ENCODE measurements at places on chromosomes 5 and 9. TPM values are rescaled to one million over a fixed set of nuclear protein-coding genes. Genes with fewer than 3 reads are reported as not detected.
A peak's percentile ranks its signal among the peaks of the same experiment; 100 is the strongest.

GRCh38 chr9:124137009-124137943 is 120.5 kb upstream of the NEK6 start:
- no peak for DNase-seq
- no peak overlapping the region for H3K27ac ChIP-seq
- H3K4me1 ChIP-seq, result no peaks in the 10 kb centered on the region
- H3K27me3 ChIP-seq, result no peaks in the 10 kb centered on the region

PHPT1 gene
- total RNA-seq, result 41.0 TPM

- no peak overlapping the region for H3K27ac ChIP-seq
- no peaks in the 10 kb centered on the region for H3K27me3 ChIP-seq
- H3K4me3 ChIP-seq, result no peak overlapping the region
- H3K4me1 ChIP-seq, result no peaks in the 10 kb centered on the region
- DNase-seq, result no peak
- no peaks in the 10 kb centered on the region for H3K36me3 ChIP-seq
These were observed 70.7 kb downstream of the COX7C start for GRCh38 chr5:86688406-86688805.

GRCh38 chr9:113957821-113958341 is 81.8 kb downstream of the ZNF618 start:
- H3K4me1 ChIP-seq, result peaks cover 18% of the 10 kb centered on the region
- H3K36me3 ChIP-seq, result no peaks in the 10 kb centered on the region
- H3K27me3 ChIP-seq, result no peaks in the 10 kb centered on the region
- H3K27ac ChIP-seq, result peak overlapping the region; percentile 39
- H3K4me3 ChIP-seq, result no peak overlapping the region
- no peak for DNase-seq

CDC25C gene
- 3.1 TPM for total RNA-seq

PCDHGA12 gene
- total RNA-seq, result 8.0 TPM

DNA sequence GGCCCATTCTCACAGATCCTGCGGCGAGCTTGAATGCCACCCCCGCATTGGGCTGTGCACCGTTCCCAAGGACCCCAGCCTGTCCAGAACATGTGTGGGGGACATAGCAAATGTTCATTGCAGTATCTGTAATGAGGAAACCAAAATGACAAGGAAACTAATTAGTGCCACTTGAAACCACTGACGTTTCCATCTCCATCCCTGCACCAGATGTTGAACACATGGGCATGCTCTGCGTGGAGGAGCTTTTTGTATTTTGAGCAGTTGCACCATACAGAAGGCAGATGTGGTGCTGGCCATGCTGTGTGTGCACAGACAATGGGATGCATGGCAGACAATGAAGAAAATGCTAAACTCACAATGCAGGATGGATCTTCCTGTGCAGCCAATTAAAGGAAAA is 437.7 kb downstream of the SEMA5A start:
- no peak overlapping the region for H3K27ac ChIP-seq
- peaks cover 12% of the 10 kb centered on the region for H3K4me1 ChIP-seq
- H3K27me3 ChIP-seq, result no peaks in the 10 kb centered on the region
- no peaks in the 10 kb centered on the region for H3K36me3 ChIP-seq
- no peak for DNase-seq

FOXD4L6 gene
- 0.38 TPM for total RNA-seq

All from esophagus squamous epithelium (tissue), 5 donors.